ENCODE measurements at places on chromosomes 16 and 17.

DNA sequence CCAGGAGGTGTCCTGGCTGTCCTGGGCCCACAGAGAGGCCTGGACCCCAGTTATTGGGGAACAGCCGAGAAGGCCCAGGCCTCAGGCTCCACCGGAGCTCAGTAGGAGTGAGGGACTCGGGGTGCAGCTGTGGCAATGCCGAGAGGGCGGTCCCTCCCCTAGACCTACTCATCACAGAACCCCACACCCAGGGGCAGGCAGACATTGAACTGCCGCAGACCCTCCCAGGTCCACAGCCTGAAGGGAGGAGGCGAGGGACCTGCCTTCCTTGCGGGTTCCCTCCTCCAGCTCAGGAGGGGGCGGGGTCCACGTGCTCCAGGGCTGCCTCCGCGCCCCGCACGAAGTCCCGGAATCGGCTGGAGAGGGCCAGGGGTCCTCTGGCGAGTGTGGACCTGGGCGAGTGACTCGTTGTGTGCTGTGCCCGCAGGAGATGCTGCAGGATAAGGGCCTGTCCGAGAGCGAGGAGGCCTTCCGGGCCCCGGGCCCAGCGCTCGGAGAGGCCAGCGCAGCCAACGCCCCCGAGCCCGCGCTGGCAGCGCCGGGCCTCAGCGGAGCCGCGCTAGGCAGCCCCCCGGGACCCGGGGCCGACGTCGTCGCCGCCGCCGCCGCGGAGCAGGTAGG lies 3.9 kb downstream of the TBX4 start:
- no peak for DNase-seq

GRCh38 chr17:74183411-74183810 lies 20.1 kb upstream of the RPL38 start:
- DNase-seq = no peak

GRCh38 chr16:89613231-89613953 lies at the start of gene DPEP1:
Gene DPEP1, plus strand, starts transcription at chr16:89613642. Its CDS starts 16,769 bp downstream, at chr16:89630411.
- no peak for DNase-seq

GRCh38 chr17:53629188-53629587 lies 193.5 kb upstream of the KIF2B start:
- DNase-seq = no peak

DNA sequence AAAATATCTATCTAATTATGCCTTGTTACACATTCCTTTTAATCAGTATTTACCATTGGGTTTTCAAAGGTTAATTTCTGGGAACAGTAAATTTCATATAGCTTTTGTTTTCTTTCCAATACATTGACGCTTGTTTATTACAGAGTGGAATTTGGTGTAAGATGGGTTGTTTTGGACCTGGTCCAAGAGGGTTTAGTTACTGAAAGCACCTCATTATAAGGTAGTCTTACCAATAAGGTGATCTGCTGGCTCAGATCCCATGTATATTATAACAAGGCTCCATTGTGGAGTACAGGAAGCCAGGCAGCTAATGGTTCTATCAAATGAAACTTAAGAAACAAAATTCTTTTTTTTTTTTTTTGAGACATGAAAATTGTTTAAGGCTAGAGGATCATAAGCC lies 87.3 kb upstream of the NACA2 start:
- no peak for DNase-seq

DNA sequence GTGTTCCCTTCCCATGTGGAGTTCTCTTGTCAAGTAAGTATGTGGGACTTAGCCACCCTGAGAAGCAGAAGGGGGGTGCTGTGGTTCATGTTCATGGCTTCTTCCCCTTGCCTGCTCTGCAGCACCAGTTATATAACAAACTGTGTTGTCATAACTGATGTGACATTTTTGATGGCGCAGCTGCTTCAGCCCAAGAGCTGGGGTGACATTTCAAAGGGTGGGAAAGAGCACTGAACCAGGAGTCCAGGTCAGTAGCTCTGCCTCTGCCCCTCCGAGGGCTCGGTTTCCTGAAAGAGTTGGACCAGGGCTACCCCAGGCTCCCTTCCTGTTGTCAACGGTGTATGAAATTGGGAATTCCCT lies 7.4 kb downstream of the GNAO1 start:
- no peak for DNase-seq

- no peak for DNase-seq
These were observed 58.3 kb downstream of the RAI1 start for GRCh38 chr17:17739388-17740066.

DNA sequence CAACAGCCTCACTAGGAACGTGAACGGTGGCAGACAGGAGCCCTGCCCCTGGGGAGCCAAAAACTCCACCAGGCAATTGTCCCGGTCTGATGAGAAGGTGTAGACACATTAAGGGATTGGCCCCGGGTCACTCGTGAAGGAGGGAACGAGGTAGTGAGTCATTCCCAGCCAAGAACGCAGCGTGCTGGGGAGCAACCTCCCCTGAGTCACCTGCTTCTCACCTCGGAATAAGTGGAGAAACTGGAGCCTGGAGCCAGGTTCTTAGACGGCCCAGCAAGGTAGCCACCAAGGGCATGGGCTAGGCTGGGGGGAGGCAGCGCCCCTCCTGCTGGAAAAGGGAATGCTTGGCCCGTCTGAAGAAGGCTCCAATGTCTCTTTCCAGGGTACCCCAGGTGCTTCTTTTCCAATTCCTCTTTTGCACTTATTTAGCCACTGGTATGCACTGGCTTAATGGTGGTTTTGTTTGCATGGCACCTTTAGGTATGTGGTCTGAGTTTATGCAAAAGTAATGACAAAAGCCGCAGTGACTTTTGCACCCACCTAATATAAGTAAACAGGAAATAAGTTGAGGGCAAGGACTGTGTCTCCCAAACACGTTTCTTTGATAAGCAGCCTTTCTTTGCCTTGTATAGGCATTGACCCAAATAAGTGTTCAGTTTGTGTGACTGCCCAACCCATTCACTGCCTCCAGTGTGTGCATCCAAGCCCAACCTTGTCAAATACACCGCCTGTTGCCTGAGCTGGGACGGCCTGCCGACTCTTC lies 1.8 kb upstream of the HELZ start:
- DNase-seq = no peak
